Upper lobe of right lung (tissue), 1 donor: ENCODE measurements at places on chromosomes 11 and 22. TPM values are rescaled to one million over a fixed set of nuclear protein-coding genes. Genes with fewer than 3 reads are reported as not detected.
A peak's percentile ranks its signal among the peaks of the same experiment; 100 is the strongest.

The APOL5 gene
- not detected for total RNA-seq

DNA sequence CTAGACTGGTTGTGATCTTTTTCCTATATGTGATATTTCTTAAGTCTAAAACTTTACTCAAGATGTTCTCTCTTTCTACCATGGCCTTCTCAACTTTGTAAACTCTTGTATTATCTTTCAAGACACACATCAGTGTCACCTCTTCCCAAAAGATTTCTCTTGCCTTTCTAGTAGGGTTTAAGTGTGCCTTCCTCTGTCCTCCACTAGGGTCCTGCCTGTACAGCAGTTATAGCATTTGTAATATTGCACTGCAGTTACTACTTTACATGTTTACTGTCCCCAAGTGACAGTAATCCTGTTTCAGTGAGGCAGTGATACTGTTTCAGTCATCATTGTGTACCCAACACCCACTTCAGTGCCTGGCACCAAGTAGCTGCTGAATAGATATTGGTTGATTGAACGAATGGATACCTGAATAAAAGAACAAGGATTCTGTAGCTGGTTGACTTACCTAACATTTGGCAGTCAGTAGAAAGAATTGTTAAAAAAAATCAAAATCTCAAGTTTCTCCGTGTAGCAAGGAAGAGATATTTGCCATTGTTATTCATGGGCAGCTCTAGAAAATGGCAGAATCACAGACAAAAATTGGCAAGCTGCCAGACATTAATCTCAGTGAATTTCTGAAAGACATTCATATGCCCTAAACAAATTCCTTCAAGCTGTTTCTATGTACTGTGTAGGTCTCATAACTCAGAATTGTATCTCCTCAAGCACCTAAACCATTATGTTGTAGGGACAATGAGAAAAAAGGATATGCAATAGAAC lies 79.4 kb downstream of the RBMXL2 start:
- no peak for DNase-seq

The LDHAL6A gene
- not detected for total RNA-seq

The TBX1 gene
- 15.4 TPM for total RNA-seq

- DNase-seq: no peak
These were observed 147.5 kb upstream of the CTSC start for GRCh38 chr11:88484873-88485621.

DNA sequence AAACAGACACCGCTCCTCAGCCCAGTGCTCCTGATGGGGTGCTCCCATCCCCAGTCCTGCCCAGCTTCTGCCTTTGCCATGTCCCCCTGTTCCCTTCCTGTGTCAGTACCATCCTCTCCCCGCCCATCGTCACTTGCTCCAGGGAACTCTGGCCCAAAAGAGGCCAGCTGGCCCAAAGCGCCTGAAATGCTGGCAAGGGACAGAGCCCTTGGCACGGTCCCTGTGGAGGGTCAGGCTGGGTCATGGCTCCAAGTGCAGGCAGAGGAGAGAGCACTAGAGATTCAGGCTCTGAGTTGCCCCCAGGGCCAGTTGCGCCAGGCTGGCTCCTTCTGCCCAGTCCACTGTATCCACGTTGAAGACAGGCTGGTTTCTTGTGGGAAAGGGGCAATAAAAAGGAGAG lies 8.4 kb upstream of the HDHD5 start:
- no peak for DNase-seq

The FGF3 gene
- not detected for total RNA-seq

DNA sequence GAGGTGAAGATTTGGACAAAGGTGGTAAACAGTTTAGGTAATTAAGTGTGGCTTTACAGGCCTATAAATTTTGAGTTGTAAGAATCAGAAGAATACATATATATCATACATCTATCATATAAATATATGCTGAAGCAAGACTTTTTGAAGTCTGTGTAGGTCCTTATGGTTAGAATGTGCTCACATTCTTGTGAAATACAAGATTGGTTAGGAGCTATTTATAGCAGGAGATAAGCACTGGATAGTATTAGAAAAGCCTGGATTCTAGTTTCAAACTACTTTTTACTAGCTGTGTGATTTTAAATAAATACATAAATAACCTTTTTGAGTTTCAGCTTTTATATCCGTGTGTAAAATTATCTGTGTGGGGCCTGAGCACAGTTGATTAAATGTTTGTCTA lies 42.3 kb downstream of the ANKRD42 start:
- no peak for DNase-seq

DNA sequence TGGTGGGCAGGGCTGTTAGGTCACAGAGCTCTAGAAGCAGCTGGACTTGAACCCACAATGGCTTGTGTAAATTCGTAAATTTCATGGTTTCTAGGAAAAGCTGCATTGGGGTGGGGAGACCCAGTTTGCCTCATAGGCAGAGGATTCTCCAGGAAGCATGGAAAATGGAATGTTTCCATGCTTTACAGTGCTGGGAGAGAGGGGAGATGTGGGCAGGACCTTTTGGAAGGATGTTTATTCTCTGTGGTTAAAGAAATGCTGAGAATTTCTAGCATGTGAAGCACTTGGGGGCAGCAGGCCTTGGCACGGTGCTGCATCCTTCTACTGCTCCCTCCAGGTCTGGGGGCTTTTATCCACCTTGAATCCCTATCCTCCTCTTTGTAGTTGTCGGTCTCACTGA lies 46.3 kb downstream of the TRAF6 start:
- DNase-seq: no peak

GRCh38 chr11:35049859-35050531 lies 89.0 kb upstream of the CD44 start:
- no peak for DNase-seq

The OR10A2 gene
- total RNA-seq: not detected

DNA sequence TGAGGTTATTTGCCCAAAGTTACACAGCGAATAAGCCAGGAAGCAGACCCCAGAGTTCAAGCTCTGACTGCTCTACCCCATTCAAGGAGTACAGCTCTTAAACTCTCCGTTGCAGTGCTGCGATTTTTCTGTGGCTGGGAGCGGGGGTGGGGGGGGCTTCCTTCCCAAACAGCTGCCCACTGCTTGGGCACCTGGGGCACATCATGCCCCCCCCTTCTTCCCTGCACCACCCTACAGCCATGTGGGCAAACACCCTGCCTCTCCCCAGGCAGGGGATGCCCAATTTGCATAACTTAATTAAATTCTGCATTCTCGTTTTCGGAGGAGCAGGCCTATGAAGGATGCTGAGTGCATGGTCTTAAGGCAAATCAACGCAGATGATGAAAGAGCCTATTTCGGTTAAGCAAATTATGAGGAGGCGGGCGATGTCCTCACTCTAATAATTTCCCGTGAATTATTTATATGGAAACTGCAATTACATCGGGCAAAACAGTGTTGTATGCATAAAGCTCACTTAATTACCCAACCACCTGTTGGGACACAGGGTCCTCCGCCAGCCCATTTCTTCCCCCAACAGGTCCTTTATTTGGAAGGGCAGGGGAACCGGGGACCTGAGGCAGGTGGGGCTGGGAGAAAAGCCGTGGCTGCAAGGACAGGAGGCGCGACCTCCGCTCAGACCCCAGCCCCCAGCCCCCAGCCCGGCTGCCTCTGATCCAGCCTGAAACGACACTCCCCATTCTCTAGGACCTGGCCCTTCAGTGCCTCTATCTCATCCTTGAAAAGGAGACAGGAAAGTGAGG lies 610.5 kb downstream of the BUD13 start:
- DNase-seq: no peak

DNA sequence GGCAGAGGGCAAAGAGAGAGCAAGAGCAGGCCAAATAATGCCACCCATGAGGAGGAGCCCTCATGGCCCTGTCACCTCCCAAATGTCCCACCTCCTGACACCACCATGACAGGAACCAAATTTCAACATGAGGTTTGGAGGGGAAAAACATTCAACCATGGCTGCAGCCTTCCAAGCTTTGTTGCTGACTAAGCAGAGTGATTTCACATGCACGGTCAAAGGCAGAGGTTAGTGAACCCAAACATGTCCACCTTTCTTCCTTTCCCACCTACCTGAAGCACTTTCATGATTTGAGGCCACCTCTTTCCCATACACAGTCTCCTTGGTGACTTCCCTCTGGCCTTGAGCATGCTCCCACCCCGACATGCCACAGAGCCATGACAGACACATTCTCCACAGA lies 89.7 kb downstream of the C11orf91 start:
- DNase-seq: no peak

The PRG3 gene
- total RNA-seq: not detected

The CASP5 gene
- total RNA-seq: 1.9 TPM

The PRR33 gene
- total RNA-seq: not detected

The MS4A13 gene
- total RNA-seq: not detected

The OR5B17 gene
- not detected for total RNA-seq

- DNase-seq: no peak
These were observed 10.3 kb upstream of the WNT7B start for GRCh38 chr22:45987136-45987861.

DNA sequence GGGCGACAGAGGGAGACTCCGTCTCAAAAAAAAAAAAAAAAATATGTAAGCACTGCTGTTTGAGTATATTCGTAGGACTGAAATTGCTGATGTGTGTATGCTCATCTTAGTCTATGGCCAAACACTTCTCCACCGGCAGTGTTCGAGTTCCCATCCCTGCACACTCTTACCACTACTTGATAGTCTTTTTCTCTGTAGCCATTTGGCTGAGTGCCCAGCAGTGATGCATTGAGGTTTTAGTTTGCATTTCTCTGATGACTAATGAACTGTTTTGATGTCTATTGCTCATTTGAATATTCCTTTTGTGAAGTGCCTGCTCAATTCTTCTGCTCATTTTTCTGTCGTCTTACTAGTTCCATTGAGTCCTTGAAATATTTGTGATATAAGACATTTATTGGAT lies 1.9 kb downstream of the TIRAP start:
- DNase-seq: no peak

DNA sequence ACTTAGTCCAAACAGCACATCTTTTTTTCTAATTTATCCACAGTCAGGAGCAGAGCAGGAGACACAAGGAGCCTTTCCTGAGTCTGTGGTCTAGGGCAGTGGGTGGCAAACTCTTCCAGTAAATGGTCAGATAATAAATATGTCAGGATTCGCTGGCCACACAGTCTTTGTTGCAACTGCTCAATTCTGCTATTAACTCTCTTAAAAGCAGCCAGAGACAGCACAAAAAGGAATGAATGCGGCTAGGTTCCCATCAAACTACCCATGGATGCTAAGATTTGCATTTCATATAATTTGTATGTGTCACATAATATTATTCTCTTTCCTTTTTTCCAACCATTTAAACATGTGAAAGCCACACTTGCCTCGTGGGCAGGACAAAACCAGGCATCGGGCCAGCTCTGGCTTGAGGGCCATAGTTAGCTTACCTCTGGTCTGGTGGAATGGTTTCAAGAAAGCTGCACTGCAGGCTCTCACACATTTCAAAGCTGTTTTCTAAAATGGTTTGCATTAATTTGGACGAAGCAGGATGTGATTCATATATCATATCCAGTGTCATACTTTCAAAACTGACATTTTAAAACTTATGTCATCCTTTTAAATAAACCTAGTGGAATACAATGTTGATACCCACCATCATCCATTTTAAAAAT lies 64.7 kb upstream of the CD5 start:
- DNase-seq: no peak

The NF2 gene
- 43.9 TPM for total RNA-seq

DNA sequence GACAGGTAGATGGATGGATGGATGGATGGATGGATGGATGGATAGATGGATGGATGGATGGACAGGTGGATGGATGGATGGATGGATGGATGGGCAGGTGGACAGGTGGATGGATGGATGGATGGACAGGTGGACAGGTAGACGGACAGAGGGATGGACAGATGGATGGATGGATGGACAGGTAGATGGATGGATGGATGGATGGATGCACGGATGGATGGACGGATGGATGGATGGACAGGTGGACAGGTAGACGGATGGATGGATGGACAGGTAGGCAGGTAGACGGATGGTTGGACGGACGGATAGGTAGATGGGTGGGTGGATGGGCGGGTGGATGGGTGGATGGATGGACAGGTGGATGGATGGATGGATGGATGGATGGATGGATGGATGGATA lies 24.3 kb downstream of the PDGFB start:
- DNase-seq: peak; percentile 11
